Stimulated activated CD8-positive, alpha-beta memory T cell treated with anti-CD3 and anti-CD28 coated beads, Interleukin-4, amount 100 ng/mL, for 48 hours (primary cell): ENCODE measurements at places on chromosomes 4 and X.
A peak's percentile ranks its signal among the peaks of the same experiment; 100 is the strongest.

DNA sequence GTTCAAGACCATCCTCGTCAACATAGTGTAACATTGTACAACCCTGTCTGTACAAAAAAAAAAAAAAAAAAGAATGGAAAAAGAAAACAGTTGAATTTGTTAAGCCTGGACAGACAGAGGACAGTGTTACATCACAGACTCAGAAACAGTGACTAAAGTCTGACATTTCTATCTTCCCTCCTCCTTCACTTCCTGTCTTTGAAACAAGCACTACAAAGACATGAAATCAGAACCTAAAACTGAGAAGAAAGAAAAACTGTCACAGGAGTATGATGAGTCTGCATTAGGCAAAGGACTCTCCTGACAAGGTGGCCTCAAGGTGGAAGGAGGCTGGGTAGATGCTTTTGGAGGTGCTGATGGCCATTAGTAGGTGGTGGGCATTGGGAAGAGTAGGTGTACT, 126.7 kb downstream of the RBM47 start:
- DNase-seq, result no peak

- DNase-seq, result no peak
These were observed 12.7 kb downstream of the MAML3 start for GRCh38 chr4:140141210-140141835.

DNA sequence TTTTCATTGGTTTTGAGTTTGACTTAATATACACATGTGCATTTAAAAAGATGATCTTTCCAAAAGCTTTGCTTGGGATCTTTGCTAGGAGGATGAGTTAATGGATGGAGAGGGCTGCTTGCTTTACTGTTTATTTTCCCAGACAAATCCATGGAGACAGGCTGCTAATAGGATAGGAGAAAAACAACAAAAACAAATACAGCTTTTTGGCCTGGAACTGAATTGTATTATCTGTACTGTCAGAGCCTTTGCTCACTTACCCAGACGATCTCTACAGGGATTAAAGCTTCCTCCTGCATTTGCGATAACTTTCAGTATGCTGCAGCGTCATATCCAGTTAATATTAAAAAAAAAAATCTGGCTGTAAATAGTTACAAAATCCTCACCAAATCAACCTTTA, 190.8 kb upstream of the NUDT6 start:
- no peak for DNase-seq

DNA sequence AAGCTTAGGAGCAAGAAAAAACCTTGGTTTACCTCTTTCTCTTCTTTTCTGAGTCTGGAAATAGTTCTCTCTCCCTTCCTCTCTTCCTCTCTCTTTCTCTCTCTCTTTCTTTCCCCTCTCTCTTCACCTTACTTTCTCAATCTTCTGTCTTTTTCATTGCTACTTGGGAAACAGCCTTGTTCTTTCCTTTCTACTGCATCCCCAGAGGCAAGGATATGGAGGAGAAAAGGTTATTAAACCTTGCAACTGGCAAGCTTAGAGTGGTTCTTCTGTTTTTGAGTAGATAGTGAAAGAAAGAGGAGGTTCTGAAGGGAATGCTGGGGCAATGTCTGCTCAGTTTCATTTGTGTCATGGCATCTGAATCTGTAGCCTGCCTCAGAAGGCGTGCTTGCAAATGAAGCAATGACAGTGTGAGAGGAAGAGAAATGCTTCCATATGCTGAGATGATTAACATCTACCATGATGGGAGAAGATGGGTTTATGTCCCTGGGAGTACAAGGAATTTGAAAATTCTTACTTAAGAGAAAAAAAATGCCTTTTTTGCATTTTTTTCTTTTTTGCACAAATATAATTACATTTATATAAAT, 190.6 kb downstream of the CEP135 start:
- no peak for DNase-seq

GRCh38 chrX:50067435-50068284, 133.1 kb downstream of the AKAP4 start:
- no peak for DNase-seq

DNA sequence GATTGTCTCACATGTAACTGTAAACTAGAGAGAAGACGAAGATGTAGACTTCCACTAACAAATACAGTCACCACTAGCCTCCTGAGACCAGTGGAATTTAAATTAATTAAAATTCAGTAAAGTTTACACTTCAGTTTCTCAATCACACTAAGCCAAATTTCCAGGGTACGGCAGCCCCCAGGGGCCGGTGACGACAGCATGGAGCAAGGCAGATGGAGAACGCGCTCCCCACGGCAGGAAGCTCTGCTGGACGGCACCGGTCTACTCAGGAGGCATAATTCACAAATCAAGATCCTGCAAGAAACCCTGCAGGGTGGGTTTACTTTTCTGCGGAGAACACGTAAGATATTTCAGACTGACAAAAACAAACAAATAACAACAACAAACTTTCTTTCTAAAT, 80.7 kb downstream of the FAT1 start:
- DNase-seq, result no peak

- peak; percentile 62 for DNase-seq
These were observed 278 bp downstream of the RELL1 start for GRCh38 chr4:37685823-37686372.

DNA sequence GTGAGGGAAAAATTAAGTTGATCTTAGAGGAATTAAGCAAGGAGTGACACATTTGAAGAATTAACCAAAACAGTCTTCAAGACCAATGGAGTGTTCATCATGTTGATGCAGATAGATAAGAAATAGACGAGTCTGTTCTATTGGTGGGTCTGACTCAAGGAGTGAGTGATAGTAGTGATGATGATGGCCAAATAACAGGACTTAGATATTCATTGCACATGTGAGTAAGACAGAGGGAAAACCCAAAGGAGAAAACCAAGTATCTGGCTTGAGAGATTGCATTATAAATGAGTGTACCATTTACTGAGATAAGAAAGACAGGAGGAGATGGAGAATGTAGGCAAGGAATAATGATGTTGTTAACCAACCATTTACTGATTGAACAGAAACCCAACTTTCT, 321.3 kb downstream of the ADGRL3 start:
- no peak for DNase-seq

- no peak for DNase-seq
These were observed 2.3 kb downstream of the CLCN4 start for GRCh38 chrX:10159145-10159468.

- DNase-seq, result no peak
These were observed 222.6 kb upstream of the PCDH18 start for GRCh38 chr4:137754652-137755471.

DNA sequence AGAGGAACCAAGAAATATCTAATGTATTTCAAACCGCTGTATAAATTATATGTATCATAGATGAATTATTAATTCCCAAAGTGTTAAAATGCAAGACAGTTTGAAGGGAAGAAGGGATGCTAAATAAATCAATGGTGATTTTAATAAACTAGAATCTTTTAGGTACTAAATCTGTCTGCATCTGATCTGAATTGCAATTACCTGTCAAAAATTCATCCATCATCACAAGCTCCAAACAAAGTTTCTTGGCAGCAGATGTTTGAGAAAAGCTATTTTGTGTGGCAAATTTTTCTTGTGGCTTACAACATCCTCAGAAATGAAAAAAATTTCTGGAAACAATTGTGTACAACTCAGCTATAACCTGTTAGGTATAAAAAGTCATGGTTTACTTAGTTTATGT, 816.0 kb upstream of the NDST4 start:
- DNase-seq, result no peak

DNA sequence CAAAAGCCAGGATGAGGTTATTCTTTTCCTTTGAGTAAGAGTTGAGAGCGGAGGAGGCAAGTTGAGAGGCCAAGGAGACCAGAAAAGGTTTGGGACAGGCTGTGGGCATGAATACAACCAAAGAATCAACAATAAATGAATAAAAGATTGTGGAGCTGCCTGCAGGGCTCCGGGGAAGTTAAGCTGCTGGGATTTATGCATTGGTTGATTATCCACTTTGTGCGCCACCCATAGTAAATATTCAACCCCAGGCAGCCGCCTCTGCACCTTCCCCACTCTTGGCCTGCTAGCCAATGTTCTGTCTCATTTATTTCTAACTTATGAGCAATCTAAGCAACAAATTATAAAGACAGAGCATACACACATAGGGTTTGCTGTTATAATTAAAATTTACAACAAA, 28.2 kb upstream of the IGSF1 start:
- no peak for DNase-seq

DNA sequence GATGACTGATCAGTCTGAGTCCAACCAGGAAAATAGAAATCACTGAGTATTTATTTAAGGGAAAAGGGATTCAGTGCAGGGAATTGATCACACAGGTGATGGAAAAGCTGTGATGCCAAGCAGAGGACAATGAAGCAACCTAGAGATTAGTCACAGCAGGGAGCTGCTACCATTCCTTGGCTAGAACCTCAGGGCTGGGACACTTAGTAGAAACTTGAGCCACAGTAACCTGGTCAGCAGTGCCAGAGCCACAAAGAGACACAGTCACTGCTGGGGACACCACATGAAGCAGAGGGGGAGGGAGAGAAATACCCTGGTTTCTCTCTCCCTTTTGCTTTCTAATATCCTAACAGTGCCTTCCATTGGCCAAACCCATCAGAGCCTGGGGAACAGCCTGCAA, 38.7 kb downstream of the RTL9 start:
- DNase-seq, result no peak

GRCh38 chrX:22300130-22300529, 27.4 kb downstream of the CBLL2 start:
- DNase-seq, result no peak

GRCh38 chr4:88731381-88731780, 33.8 kb upstream of the NAP1L5 start:
- DNase-seq, result no peak

GRCh38 chrX:20267931-20268701, 1.4 kb upstream of the RPS6KA3 start:
- DNase-seq, result peak; percentile 23

GRCh38 chr4:183838987-183839712, 66.0 kb upstream of the STOX2 start:
- no peak for DNase-seq

- DNase-seq, result no peak
These were observed 9.9 kb downstream of the PRMT9 start for GRCh38 chr4:147674073-147674472.

DNA sequence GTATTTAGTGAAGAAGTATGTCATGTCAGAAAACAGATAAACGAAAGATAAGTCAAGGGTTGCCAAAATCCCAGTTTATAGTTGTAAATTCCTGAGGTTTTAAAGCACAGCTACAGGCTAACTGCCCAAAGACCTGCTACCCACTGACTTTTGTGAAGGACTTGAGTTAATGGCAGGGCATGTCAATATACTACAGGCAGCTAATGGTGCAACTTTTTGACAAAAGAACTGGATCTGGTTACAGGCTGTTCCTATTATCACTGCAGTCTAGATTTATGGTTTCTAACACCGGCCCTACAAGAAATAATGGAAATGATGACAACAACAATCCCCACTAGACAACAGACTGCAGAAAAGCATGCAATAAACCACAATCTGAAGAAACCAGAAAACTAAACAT, 6.4 kb downstream of the SCML2 start:
- DNase-seq, result no peak

GRCh38 chrX:30161043-30161442, 54.3 kb upstream of the MAGEB2 start:
- no peak for DNase-seq

- no peak for DNase-seq
These were observed 145.7 kb upstream of the TBC1D9 start for GRCh38 chr4:140901736-140902336.

GRCh38 chr4:165199722-165200121, 7.6 kb upstream of the KLHL2 start:
- no peak for DNase-seq

- DNase-seq, result no peak
These were observed 13.0 kb downstream of the RAB9B start for GRCh38 chrX:103818842-103819619.

- no peak for DNase-seq
These were observed 174.6 kb downstream of the VEGFC start for GRCh38 chr4:176618138-176618537.

DNA sequence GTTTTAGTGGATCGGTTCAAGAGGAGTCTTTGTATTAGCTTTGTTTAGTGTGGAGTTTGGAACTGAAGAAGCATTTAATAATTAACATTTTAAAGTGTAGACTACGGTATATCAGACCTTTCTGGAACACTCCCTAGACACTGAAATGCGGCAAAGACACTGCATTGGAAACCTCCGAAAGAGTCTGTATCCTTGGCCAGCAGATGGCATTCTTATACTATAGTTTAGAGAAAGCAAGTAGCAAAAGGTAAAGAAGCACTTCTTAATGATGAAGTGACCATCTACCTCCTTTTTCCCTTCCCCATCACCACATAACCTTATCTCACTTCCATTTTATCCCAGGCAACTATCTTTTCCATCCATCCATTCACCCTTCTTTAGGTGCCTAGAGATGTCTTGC, 7.6 kb downstream of the FABP2 start:
- DNase-seq, result no peak

DNA sequence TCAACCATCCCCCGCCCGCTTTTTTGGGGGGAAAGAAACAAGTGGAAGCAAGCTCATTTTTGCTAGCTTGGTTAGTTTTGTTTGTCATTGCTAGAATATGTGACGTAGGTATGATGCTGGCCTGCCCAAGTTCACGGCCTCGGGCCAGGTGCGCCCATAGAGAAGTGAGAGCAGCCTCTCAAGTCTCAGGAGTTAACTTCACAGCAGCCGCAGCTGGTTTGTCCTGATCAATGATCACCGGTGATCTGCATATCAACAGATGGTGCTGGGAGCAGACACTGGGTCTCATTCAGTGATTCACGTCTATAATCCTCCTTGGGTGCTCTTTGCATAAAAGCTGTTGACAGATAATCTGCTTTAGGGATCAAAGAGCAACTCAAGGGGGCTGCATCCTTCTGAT, 50.1 kb downstream of the ENPP6 start:
- no peak for DNase-seq

DNA sequence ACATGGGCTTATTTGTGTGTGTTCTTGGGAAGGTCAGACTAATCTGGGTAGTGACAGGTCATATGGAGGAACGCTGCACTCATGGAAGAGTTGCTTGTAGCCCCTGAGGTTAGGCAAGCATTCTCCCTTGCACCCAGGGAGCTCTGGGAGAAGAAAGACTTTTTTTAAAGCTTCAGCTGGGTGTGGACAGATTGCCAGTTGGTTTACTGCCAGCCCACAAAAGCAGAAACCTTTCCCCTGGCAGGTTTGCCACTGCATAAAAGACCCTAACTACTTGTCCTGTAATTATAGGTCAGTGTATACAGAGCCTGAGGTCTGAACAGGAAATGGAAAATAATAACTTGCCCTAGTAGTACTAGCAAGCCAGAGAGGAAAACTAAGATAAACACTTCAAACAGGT, 7.4 kb upstream of the NFKB1 start:
- no peak for DNase-seq

DNA sequence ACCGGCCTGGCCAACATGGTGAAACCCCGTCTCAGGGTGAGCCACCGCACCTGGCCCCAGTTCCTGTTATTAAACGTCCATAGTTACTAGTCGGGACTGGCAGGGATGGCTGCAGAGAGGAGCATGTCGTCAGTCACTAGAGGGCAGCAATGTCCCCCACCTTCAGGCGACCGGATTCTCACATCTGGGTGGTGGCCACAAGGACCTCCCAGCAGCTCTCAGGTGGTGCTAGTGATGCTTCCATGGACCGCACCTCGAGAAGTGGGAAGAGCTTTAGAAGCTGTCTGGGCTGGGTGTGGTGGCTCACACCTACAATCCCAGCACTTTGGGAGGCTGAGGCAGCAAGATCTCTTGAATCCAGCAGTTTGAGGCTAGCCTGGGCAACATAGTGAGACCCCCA, 13.3 kb upstream of the IL3RA start:
- peak; percentile 78 for DNase-seq
